ENCODE measurements at places on chromosomes 2 and 18.

DNA sequence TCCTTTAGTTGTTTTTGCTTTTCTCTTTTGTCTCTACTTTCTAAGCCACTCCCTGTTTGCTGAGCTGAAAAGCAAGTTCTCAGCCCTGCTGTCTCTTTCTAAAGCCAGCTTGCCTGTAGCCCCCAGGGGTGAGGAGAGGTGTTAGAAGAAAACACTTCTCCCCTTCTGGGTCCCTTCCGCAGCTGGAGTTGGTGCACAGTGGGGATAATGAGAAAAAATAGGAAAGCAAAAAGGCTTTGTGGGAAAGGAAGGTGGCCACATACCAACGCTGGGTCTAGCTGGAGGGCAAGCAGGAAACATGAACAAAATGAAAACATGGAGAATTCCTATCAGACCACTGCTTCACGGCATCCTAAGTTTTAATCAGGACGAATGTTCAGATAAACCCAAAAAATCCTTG is 15.5 kb upstream of the SLC20A1 start:
- no peak for DNase-seq

- peak; percentile 14 for DNase-seq
Measured at GRCh38 chr2:168639441-168639898, 163.0 kb upstream of the NOSTRIN start.

GRCh38 chr2:33927756-33928155 is 328.7 kb upstream of the FAM98A start:
- DNase-seq, result no peak

DNA sequence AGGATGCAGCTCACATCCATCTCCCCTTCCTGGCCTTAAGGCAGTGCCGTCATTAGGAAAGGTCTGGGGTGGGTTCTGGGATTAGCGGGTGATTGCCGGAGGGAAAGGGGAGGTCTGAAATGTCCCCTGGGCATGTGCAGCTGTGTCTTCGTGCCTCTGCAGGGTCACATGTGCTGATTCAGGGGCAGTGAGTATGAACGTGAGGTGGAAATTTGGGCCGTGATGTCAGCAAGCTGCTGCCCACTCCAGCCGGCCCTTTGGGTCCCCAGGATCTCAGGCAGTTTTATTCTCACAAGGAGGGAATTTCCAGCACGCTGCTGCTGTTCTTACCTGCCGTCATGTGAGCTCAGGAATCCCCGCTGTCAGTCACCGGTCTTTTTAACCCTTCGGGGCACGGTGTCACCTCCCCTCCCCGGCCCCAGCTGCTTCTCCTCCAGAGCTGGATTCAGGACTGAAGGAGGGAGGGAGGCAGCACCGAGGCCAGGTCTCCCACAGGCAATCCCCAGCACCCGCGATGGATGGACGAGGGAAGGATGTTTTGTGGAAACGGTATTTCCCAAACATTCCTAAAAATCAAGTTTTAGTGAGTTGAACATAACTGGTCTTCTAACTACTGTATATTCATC is 23.5 kb downstream of the GPR35 start:
- no peak for DNase-seq

GRCh38 chr2:230312638-230313037 is 14.4 kb upstream of the SP140L start:
- no peak for DNase-seq

DNA sequence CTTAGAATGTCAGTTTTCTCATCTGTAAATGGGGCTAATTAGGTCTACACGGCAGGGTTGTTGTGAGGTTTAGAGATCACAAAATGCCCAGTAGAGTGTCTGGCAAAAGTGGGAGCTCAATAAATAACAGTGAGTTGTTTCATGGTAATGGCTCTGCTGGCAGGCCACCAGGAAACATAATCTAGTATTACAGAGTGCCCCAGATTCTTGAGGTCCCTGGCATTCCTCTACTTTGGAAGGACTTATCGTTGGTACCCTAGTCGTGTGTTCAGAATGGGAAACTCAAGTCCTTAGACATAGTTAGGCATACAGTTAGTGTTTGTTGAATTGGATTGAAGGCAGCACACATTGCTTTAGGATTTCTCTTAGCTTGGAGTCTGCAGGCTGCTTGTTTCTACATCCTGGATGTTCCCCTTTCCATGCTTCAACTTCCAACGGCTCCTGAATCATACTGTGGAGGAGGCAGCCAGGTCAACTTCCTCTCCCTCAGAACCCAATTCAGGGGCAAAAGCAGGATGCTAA is 161.5 kb upstream of the FOSL2 start:
- no peak for DNase-seq

DNA sequence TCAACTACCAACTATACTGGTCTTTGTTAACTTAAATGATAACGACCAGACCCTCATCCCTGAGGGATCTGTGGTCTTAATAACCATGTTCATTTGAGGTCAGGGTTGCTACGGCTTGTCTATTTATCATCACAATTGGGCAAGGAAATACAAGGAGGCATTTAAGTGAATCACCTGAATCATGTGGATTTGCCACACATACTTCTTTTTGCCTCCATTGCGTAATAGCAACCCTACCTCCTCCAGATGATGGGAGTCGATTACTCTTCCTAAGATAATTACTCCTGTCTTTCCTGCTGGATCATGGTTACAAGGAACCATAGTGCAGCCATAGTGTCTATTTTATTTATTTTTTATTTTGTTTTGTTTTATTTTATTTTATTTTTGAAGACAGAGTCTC is 42.2 kb downstream of the TAF4B start:
- no peak for DNase-seq

DNA sequence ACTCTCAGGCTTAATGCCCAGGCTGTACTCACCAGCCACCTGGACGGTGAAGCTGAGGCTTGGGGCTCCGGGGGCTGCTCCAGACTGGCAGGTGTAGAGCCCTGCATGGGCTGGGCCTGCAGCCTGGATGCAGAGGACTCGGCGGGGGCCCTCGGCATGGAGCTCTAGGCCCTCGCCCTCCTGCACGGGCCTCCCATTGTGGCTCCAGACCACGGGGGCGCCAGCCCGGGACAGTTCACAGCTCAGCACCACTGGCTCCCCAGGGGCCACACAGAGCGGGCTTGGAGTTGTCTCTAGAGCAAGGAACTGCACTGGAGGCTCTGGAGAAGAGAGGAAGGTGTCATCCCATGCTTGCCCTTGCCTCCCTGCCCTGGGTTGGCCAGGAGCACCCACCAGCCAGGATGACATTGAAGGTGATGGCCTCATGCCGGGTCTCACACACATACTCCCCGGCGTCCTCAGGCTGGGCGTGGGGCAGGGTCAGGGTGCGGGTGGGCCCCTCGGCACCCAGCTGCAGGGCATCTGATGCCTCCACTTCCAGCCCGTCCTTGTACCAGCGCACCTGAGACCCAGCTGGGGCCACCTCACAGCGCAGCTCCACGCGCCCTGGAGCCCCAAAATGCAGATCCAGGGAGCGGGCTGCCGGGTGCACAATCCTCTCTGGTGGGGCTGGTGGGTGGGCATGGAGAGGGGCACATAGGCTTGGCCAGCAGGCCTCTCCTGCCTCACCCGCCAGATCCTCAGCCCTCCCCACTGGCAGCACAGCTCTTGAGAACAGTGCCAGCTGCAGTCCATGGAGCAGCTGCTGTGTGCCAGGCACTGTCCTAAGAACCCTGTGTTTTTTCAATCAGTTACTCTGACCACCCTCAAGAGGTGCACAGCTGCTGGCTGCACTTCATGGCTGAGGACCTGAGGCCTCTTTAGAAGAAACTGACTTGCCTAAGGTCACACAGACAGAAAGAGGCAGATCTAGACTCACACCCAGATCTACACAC is 13.3 kb downstream of the OBSL1 start:
- DNase-seq, result no peak

GRCh38 chr2:233387667-233388528 is 33.6 kb downstream of the DGKD start:
- DNase-seq, result no peak

DNA sequence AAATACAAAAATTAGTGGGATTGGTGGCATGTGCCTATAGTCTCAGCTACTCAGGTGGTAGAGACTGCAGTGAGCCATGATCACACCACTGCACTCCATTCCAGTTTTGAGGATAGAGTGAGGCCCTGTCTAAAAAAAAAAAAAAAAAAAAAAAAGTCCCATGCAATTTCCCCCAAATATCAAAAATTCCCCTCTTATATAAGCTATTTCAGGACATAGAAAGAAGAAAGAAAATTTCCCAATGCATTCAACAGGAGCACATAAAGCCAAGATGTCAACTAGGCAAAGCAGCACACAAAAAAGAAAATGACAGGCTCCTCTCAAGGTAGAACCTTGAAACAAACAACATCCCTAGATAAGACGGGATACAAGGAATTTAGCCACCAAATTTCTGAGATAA is 213.3 kb downstream of the TCF4 start:
- no peak for DNase-seq

DNA sequence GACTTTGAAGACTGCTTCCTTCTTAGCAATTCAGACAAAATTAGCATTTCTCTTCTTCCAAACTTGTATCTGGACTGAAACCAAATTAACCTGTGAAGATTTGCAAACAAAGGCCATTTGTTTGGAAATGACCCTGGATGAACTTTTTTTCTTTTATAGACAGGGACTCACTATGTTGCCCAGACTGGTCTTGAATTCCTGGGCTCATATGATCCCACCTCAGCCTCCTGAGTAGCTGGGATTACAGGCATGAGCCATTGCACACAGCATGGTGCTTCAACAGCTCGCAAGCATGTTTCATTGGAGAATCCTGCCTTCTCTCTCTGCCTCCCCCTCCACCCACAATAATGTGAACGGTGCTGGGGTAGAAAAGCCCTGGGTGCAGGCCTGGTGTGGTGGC is 170.2 kb downstream of the ARL4C start:
- DNase-seq, result no peak

DNA sequence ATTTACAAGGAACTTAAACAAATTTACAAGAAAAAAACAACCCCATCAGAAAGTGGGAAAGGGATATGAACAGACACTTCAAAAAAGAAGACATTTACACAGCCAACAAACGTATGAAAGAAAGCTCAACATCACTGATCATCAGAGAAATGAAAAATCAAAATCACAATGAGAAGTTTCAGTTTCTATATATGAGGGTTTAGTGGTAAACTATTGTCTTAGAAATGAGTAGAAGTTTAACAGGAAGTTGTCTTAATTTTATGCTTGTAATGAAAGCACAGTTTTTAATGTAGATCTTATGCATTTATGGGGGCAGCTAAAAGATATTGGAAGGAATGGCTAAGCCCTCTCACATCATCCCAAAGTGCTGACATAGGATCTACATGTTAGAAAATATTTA is 325.4 kb downstream of the ERBB4 start:
- DNase-seq, result no peak

DNA sequence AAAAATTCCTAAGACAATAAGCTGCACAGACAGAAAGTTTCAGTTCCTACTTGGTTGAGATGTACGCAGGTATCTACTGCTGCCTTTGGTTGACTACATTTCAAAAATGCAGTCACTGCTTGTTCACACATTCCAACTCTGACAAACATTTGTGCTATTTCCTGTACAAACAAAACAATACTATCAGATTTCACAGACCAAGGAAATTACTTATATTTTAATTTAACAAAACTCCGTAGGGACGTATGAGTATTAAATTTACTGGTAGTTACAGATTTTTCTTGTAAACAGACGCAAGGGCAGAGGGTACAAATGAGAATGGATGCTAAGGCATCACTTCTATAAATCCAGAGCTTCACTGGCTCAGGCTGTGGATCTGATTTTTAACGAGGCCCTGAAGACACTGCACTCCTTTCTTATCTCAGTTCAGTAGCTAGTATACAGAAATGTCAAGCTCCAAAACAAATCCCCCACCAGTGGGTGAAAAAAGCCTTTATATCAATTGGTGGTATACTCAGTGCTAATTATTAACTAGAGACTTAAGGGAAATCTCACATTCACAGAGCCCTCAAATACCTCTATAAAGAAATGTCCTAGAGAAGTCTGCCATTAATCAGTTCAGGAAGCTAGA is 31.7 kb upstream of the TTC32 start:
- DNase-seq, result no peak

DNA sequence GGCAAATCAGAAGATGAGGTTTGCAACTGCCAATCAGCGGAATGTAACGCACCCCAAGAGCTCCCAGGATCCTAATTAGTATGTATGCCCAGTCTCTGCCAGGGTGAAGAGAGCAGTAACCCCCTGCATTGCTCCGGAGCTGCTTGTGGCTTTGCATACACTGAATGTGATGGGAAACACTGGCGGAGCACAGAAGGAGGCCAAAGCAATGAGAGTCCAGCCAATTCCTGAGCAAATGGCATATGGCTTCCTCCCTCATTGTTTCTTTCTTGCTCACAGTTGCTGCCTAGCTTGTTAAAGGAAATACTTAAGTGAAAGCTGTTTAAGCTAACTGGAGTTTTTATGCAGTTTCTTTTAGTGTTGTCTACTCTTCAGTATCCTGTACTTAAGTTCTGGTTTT is 343.5 kb upstream of the NT5C1B start:
- DNase-seq, result no peak

GRCh38 chr18:21777814-21778213 is 37.2 kb downstream of the MIB1 start:
- DNase-seq, result no peak

- peak; percentile 57 for DNase-seq
Measured at GRCh38 chr2:127197475-127198385, 22.4 kb downstream of the CYP27C1 start.

DNA sequence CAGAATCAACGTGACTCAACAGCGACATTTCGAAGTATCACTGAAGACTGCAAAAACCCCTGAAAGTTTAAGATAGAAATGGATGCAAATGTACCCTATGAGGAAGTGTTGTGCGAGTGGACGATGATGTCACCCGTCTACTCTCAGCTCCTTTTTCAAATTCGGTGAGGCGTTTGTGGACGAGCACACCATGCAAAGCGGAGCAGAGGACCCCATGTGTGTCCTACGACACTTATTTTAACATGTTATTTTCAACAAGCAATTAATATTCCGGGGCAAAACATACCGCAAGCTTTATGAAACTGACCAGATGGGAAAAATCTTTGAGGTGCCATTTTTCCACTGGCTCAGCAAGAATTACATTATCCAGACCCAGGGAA is 2.0 kb downstream of the PXDN start:
- DNase-seq, result no peak

DNA sequence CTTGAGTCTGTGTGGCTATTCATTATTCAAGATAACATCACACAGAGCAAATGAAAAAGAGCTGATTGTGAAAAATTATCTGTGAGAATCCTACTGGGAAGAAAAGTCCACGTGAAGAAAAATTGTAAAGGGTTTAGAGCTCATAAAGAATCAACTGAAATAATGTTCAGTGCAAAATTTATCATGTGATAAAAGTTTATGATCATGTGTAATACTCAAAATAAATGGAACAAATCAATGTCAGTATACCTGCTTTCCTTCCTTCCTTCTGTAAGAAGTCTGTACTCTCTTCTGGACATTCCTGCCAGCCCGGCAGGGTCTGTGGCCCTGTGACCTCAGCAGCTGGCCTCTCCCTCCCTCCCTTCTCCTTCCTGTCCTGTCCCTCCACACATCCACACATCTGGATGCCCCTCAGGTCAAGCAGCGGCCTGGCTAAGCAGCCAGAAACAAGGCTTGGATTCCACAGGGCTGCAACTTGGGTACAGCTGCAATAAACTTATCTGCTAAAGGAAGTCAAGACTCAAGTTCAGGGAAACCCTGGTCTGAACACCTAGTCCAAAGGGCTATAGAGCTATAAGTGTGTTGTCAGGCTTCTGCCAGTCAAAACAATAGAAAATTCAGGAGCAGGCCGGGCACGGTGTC is 172.1 kb downstream of the MREG start:
- no peak for DNase-seq

All from MV-4-11 (cell line).